Dermis microvascular lymphatic vessel endothelial cell (primary cell): ENCODE measurements at places on chromosomes 4 and X.

DNA sequence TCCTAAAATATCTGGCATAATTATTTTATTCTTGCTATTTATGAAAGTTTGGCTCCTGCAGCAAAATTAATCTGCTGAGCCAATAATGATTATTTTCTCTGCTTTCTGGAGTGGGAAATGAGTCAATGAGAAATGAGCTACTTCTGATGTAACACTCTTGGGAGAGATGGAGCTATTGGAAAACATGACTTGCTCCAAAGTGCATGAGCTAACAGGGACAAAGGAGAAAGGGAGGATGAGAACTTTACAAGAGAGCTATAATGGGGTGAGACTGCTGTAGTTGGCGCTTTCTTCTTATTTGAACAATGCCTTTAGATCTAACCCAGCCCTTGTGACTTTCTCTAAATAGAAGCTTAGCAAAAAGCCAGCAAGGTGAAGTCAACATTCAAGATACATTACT, 615.1 kb downstream of the ANKRD50 start:
- DNase-seq = no peak

GRCh38 chrX:361231-362145, 25.2 kb downstream of the PPP2R3B start:
- DNase-seq = no peak

DNA sequence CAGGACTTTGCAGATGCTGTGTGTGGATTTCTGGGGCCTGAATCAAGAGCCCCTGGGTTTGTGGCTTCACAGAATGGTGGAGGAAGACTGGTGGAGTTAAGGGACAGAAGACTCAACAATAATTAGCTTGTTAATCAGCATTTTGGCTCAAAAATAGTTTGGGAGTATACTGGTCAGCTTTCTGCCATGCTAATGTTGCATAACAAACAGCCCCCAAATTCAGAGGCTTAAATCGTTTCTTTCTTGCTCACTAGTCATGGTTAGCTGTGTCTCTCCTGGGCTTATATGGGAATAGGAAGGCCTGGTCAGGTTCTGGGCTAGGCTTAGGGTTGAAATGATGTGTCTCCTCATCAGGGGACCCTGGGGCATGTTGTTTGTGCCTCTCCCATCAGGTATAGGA, 24.4 kb downstream of the TBL1X start:
- DNase-seq = no peak

DNA sequence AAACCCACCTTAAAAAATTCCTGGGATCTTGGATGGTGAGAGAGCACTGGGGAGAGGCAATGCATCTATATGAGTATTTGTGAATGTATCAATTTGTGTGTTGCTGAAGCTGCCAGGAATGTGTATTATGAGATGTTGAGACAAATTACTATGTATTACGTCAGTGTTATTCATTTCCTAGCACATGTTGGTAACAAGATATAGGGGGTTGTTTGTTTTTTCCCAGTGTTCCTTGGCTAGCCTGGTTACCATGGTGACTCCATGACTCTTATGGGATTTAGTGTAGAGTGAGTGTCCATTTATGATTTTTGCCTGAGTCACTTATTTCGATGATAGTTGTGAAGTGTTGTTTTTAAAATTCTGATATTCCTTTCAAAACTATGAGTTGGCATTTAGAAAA, 65.6 kb downstream of the RAB40A start:
- peak; percentile 41 for DNase-seq

DNA sequence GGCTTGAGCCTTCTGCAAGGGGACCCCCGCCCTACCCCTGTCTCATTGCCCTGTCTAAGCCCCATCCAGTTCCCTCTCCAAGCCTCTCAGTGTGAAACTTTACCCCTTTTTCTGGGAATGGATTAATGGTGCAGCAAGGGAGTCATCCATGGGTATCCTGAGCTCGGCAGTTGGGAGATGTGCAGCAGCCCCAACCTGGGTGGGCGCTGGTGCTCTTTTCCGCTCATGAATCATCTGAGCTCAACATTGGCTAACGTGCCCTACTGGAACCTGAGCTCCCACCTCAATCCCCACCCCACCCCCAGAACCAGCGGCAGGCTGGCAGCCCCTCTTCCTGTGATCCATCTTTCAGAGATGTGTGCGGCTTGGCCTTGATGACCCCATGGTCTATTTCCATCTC, 130.3 kb upstream of the MSX1 start:
- no peak for DNase-seq

DNA sequence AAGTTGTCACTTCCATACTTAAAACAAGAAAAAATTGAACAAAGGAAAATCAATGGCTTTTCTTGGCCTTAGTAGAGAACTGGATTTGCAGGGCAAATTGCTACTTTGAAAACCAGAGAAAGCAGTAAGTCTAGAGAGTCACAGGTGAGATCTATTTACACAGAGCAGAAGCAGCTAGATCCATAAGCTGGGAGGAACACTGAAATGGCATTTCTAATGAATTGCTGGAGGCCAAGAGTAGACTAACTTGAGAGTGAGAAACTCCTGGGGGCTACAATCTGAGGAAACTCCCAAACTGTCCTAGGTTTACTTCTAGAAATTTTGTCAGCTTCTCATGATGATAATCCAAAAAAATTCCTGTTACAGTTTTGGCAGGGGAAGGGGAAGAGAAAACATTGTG, 133.3 kb downstream of the SPCS3 start:
- no peak for DNase-seq

DNA sequence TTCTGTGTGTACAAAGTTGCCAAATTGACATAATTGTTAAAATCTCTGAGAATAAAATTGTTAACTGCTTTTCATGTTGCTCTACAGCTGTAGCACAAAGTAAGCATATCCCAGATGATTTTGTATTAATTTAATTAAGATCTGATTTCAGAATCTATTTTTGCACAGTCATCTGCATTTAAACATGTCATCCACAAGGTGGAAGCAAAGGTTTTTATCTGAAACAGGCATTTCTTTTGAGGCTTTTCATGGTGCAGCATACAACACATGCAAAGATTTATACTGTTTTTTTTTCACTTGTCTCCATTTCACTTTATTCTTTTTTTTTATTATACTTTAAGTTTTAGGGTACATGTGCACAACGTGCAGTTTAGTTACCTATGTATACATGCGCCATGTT, 51.2 kb downstream of the GC start:
- peak; percentile 18 for DNase-seq

DNA sequence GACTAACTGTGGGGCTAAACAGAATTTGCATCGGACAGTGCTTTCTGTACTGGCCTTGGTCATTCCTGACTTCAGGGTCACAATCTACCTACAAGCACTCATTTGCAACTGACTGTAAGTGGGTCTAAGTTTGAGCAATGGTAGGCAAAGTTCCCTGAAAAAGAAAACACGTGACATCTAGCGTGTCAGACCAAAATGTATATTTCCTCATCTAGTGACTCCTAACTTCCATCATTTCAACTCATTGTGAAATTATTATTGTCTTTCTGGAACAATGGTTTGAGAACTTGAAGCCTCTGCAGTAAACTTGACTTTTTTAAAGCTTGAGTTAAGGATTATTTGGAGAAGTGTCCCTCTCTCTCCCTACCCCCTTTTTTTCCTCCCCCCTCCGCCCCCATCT, 113.6 kb downstream of the MID1 start:
- DNase-seq = no peak

DNA sequence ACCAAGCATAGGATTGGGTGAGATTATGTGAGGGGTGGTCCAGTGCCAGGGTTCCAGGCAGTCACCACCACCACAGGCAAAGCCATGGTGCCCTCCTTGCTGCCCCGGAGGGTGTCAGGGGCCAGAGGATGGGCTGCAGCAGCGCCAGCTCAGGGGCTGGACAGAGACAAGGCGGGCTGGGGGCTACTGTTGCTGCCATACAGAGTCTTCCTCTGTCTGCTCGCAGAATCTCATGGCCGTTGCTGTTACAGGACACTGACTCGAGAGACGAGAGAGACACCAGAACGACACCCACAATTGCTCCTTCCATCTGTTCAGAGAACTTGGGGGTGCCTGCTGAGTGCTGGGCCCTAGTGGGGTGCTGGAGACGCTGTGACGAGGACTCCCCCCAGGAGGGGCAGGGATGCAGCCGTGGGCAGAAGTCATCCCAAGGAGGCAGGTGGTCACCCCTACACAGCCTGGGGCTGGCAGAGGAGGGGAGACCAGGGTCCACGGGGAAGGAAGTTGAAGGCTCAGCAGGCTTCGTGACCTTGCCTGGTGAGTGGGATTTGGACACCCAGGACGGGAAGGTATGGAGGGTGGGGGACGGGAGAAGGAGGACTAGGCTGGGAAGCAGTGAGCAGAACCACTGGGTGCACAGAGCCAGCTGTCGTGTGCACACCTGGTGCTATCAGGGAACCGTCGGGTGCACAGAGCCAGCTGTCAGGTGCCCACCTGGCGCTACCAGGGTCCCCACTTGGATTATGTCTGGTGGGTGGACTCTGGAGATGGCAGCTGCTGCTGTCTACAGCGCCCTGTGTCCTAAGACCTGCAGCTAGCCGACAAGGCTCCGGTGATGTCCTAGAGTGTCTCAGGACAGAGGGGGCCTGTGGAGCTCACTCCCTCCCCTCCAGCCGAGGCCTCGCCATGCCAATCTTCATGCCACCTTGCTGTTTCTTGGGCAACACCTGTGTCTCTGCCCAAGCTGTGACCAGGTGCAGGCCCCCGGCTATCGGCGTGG, 43.9 kb upstream of the HMX1 start:
- DNase-seq = no peak

DNA sequence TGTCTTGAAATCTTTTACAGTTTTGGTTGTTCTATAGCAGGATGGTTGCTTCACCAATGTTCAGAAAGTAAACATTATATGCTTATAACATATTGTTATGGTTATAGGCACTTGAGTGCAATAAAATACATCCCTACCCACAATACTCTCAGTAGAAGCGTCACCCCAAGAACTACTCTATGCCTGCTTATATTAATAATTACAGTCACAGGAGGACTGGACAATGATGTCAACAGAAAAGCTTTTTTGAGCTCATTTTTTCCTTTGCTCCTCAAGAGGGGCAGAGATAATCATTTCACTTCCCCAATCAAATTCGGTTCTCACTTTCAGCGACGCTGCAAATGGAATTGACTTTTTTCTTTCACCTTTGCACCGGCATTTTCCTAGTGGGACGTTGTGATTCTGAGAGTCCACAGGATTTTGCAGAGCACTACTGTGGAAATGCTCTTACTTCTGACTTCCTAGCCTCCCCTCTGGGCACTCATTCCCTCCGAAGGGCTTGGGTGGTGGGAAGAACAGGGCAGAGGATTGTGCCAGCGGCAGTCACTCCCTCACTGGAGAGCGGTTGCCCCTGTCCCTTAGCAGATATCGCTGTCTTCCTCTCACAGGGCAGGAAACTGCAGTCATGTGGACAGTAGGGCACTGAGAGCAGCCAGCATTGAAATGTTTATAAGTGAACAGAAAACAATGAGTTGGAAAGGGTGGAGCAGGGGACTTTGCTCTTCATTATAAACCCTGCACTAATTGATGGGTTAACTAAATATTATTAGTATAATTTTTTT, 24.9 kb upstream of the SGMS2 start:
- DNase-seq = peak; percentile 52

GRCh38 chr4:7196736-7197135, 4.4 kb downstream of the SORCS2 start:
- no peak for DNase-seq

DNA sequence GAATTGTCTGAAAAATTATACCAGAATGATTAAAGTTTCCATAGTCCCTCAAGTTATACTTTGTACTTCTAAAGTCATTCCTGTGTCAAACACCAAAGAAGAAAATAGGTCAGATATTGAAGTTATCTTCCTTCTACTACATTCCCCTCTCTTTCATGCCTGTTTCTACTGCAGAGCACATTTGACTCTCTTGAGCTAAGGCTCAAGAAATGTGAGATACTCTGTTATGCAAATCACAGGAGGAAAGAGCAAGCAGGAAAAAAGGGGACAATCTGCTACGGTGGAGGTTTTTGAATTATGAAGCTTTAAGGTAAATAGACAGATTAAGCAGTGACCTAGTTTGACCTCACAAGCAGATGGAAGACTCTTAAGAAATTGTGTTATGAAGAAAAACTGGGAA, 198.9 kb upstream of the LDB2 start:
- no peak for DNase-seq

- DNase-seq = no peak
Measured at GRCh38 chr4:38157592-38157991, 197.4 kb downstream of the PTTG2 start.

GRCh38 chr4:123438031-123438430, 41.4 kb downstream of the SPRY1 start:
- DNase-seq = no peak
